ENCODE measurements at places on chromosomes 5 and 9. TPM values are rescaled to one million over a fixed set of nuclear protein-coding genes. Genes with fewer than 3 reads are reported as not detected.

Gene GBGT1
- total RNA-seq, result 25.1 TPM

GRCh38 chr5:53891159-53891558, 330.7 kb downstream of the NDUFS4 start:
- no peak for DNase-seq

GRCh38 chr5:155912291-155912690, 414.7 kb upstream of the SGCD start:
- no peak for DNase-seq

Gene PRDM9
- not detected for total RNA-seq

- no peak for DNase-seq
Measured at GRCh38 chr9:6942406-6942805, 184.6 kb downstream of the KDM4C start.

GRCh38 chr5:120609570-120609969, 145.5 kb downstream of the PRR16 start:
- DNase-seq, result no peak

Gene RMRP
- 19,106 TPM for total RNA-seq

- DNase-seq, result no peak
Measured at GRCh38 chr9:136544548-136544963, 1.3 kb downstream of the NOTCH1 start.

DNA sequence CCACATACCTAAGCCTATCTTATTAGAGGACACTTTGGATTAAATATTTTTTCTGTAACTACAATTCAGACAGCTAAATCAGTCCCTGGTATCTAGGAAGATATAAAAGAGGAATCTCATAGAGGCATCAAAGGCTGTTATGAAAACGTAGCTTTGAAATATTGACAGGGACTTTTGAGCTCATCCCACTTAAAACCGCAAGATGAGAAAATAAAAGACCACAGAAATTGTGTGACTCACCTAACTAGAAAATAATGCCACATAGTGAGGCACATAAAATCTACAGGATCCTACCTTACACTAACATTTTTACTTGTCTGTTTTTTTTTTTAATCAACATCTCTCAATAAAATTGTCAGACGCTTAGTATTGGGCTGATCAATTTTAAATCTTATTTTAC, 686.5 kb upstream of the COX7C start:
- no peak for DNase-seq

Gene RAB3C
- total RNA-seq, result 8.4 TPM

DNA sequence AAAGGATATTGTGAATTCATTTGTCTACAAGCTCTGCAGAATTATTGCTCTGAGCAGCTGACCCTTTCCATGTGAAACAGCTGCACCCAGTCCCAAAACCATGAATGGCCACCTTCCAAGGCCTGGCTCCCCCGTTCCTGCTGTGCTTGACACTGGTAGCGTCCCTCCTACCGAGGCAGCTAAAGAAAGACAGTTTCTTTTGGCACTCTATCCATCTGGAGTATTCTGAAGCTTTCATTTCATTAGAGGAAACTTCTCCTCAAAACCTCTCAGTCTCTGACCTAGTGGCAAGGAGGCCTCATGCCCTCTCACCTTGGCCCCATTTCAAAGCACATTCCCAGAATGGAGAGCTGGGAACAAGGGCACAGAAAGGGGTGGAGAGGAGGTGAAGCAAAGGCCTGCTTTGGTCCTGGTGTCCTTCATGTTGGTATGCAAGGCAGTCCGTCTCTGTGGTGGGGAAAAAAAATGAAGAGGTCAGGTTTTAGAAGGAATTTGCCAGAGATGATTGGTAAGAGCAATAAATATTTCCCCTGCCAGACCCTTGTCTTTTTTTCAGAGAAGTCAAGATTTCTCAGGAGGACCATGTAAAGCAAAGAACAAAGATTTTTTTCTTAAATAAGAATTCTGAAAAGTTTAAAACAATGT, 232.0 kb downstream of the RFK start:
- no peak for DNase-seq

DNA sequence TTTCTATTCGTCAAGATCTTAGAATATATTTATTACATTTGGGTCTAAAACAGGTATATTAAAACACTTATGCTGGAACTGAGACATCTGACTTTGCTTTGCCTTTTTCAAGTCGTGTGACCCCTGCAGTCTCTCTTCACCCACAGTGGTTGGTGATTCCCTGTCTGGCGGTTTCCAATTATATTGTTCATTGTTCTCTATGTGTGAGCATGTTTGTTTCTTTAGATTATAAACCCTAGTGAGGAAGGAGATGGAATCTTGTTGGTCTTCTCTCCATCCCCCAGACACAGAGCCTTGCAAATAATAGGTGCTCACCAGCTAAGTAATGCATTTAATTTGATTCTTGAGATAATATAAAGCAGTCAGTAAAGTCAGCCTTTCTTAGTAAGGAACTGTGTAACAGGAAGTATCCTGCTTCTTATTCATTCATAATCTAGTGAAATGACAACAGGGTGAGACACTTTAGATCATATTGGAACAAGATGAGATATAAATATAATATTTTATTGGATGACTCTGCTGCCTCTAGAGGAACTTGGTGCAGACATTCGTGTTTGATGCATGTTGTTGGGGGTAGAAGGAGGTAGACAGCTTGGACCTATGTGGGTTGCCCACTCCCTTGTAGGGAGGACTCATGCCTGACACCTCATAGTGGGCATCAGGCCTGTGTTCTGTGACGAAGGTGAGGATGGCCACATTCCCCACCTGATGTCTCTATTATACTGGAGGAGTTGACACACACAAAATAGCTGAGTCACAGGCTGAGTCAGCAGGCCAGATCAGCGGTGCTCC, 88.1 kb downstream of the FGF1 start:
- no peak for DNase-seq

DNA sequence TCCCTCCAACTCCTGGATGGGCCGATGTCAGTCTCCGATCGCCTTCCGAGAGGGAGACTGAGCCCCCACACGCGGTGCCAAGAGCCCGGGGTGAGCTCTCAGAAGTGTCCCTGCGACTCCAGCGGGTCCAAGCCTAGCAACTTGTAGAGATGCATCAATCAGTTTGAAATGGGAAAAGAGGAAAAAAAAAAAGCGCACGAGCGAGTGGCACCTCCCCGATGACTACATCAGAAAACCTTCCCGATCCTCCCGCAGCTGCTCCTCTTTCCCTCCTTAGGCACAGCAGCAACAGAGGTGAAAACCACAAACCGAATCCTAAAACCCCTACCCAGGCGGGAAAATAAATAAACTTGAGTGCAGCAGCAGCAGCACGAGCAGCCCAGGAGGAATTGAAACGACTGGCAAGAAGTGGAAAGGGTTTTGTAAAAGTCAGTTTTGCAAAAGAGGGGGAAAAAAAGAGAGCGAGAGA, 1.0 kb upstream of the EFNA5 start:
- no peak for DNase-seq

Gene PCDHGA5
- 2.7 TPM for total RNA-seq

GRCh38 chr5:172569861-172570558, 71.1 kb upstream of the NEURL1B start:
- DNase-seq, result no peak

Gene RUSC2
- 40.2 TPM for total RNA-seq

GRCh38 chr9:89780959-89781358, 176.1 kb downstream of the GADD45G start:
- no peak for DNase-seq

- DNase-seq, result no peak
Measured at GRCh38 chr9:137320555-137321384, 18.7 kb upstream of the NRARP start.

Gene RNF130
- 135 TPM for total RNA-seq

DNA sequence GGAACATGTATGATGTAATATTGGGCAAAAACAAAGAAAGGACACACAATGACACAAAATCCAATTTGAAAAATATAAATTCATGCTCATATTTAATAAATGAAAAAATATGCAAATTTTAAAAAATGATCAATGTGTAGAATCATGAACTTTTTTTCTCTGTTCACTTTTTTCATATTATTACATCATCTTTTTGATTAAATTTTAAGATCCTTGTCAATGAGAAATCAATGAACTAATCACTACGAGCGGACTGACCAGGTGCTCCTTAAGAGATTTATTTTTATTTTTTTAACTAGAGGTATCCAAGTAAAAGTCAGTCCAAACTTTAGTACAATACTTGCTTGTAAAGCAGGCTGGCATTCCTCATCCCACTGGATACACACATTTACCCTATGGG, 174.1 kb downstream of the CDK5RAP2 start:
- no peak for DNase-seq

- no peak for DNase-seq
Measured at GRCh38 chr5:133253070-133253469, 201.3 kb downstream of the HSPA4 start.

GRCh38 chr9:90970608-90971007, 169.0 kb downstream of the SYK start:
- DNase-seq, result no peak

Gene CFAP90
- total RNA-seq, result 0.13 TPM

Gene PCDHGB3
- 2.7 TPM for total RNA-seq

Gene C9orf153
- total RNA-seq, result 0.55 TPM

Gene ANKDD1B
- total RNA-seq, result 0.64 TPM

DNA sequence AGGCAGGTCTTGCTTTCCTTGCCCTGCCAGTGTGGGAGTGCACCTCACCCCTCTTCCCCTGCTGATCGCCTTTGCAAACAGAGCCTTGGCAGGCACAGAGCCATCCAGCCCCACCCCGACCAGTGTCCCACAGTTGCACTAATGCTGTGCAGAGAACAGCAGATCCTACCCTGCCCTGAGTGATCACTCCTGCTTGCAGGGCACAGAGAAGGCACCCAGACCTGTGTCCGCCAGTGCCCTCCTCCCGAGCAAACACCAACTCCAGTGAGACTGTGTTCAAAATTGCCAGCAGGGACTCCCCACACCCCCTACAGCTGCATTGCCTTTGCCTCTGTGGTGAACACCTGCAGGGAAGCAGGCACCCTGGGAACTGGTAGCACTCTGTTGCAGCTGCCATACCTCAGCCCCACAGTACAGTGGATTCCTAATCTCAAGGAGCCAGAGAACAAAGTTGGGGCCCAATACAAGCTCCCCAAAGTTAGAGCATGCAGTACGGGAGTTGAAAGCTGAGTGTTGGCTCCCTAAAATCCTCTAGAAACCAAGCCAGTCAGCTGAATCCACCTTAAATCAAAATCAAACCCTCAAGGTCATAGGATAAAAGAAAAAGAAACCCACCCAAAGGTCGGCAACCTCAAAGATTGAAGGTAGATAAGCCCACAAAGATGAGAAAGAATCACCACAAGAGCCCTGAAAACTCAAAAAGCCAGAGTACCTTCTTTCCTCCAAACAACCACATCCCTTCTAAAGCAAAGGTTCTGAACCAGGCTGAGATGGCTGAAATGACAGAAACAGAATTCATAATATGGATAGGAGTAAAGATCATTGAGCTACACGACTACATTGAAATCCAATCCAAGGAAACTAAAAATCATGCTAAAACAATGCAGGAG, 92.9 kb upstream of the PIK3R1 start:
- no peak for DNase-seq

Gene NADK2
- 26.0 TPM for total RNA-seq

GRCh38 chr5:57503433-57503832, 20.8 kb upstream of the ACTBL2 start:
- no peak for DNase-seq

Gene WDR38
- not detected for total RNA-seq
